Neural crest cell (in vitro differentiated cells): ENCODE measurements at places on chromosomes 16 and 17.
A peak's percentile ranks its signal among the peaks of the same experiment; 100 is the strongest.

GRCh38 chr16:31177136-31177535 lies 2.8 kb upstream of the FUS start:
- DNase-seq: no peak

DNA sequence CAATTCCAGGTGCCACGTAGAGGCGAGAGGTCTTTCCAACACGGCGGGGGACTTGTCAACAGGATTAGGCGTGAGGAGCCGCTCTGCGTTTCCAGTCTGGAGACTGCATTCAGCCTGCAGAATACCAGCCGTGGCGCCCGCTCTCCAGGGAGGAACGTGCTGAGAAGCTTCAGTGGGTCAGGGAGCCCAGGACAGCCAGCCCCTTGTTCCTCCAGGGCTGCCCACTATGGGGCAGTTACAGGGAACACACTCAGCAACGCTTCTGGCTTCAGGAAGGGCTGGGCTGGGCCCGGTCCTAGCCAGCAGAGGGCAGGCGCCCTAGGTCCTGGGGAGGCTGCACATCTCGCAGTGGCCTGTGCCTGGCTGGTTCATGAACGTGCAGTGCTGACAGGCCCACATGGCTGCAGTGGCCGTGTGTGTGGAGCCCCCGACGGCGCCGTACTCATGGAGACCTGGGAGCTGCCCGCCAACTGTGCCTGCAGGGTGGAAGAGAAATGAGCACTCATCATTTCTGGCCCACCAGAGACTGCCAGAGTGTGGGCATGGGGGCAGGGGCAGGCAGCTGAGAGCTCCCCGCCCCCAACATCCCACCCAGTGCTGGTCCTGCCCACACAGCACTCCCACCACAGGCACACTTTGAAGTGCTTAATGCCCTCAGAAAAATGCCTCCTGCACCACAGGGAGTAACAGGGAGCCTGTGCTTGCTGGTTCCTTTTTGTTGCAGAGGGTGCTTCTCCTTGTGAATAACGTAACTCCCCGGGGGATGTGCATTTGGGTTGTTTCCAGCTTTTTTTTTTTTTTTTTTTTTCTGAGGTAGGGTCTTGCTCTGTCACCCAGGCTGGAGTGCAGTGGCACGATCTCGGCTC lies 7.0 kb upstream of the FAAP100 start:
- no peak for DNase-seq

- no peak for DNase-seq
Measured at GRCh38 chr17:80765241-80765961, 220.8 kb downstream of the RPTOR start.

- no peak for DNase-seq
Measured at GRCh38 chr17:34237458-34237857, 17.6 kb upstream of the CCL2 start.

- DNase-seq: no peak
Measured at GRCh38 chr17:250487-251300, 69.2 kb upstream of the DOC2B start.

- DNase-seq: no peak
Measured at GRCh38 chr16:17392857-17393692, 77.7 kb downstream of the XYLT1 start.

DNA sequence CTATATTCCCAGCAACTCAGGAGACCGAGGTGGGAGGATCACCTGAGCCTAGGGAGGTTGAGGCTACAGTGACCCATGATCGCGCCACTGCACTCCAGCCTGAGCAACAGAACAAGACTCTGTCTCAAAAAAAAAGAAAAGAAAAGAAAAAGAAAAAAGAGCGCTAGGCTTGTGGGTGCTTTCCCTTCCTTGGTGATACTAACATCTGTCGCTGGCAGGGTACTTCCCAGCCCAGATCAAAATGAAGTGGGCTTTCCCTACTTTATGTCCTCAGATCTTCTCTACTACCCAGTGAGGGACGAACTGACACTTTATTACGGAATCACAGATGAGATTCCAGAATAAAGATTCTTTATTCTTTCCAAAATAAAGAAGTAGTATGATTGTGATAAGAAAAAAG lies 103.8 kb upstream of the NOL11 start:
- no peak for DNase-seq

DNA sequence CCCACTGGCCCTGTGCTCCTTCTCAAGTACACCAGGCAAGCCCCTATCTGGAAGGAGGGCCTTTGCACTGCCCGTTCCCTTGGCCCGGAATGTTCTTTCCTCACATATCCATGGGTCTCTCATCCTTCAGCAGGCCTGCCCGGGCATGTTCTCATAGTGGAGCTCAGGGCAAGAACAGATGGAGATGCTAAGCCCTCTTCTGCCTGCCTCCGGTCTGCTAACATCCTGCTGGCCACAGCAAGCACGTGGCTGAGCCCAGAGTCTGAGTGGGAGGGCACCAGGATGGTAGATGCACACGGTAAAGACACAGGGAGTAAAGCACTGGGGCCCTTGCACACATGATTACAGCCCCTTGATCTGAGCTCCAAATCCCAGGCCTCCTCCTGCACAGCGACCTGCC lies 19.8 kb upstream of the ANKRD40CL start:
- DNase-seq: no peak

DNA sequence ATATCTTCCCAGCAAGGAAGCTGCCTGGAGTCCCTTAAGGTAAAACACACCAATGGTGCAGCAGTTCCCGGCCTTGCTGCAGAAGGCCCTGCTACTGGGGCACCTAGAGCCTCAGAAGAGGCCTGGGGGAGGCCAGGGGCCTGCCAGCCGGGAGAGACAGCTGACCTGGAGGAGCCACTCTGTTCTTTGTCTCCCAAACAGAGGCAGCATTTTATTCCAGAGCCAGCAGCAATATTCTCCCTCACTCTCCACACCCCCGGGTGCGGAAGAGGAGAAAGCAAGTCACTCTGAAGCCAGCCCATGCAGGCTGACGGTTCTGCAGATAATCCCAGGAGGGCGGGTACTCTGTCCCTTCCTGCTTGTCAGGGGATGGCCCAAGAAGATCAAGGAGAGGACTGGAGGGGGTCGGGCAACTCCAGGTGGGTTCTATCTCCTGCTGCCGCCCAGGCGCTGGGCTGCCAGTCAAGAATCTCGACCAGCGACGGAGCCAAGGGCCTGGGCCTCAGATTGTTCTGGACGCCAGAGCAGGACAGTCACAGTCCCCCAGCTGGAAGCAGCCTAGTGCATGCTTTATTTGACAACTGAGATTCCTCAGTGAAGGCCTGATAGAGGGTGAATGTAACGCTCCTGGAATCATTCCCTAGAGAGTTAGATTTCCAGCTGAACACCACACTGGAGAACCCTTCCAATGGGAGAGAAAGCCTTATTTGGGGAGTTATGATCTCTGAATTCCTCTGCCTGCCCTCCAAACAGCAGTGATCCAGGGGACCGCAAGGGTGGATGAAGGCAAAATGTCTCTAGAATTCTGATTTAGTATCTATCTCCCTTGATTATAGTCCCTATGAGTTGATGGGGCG lies 1.1 kb upstream of the KIFC3 start:
- DNase-seq: peak; percentile 34

GRCh38 chr16:87172632-87173031 lies 144.6 kb downstream of the C16orf95 start:
- no peak for DNase-seq

- DNase-seq: no peak
Measured at GRCh38 chr16:10741844-10742243, 1.8 kb upstream of the NUBP1 start.

DNA sequence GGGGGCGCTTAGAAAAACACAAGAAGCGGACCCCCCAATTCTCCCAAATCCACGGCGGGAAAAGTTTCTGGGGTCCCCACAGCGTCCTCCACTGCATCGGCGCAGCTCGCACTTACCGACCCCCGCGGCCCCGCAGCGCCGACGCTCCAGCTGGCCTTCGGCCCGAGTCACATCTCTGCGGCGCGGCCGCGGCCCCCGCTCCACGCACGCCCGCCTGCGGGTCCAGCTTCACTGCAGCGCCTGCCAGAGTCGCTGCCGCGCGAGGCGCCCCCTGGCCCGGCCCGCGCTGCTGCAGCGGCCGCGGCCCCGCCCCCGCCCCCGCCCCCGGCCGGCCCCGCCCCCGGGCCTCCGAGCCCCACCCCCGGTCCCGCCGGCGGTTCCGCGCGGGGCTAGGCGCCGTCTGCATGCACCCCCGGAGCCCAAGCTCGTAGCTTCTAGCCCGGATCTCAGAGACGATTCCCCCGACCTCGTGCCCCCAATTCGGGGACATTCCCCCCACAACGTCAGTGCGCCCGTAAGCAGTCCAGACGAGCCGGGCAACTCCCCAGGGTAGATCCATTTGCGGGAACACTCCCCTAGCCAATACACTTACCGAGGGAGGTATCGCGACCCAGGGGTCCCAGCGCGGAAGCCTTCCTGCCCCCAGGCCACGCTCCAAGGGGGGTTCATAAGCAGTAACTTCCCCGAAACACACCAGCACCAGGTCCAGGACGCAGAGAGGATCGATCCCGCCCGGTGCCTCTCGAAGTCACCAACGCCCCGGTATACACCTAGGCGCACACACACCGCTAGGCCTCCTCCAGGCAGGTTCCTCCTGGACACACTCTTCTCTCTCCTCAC lies at the start of gene GPRC5B:
GPRC5B (minus strand) TSS at position 238 of the 840 bp plus-strand sequence. CDS start 12,003 bp downstream, outside the sequence.
- DNase-seq: peak; percentile 33

DNA sequence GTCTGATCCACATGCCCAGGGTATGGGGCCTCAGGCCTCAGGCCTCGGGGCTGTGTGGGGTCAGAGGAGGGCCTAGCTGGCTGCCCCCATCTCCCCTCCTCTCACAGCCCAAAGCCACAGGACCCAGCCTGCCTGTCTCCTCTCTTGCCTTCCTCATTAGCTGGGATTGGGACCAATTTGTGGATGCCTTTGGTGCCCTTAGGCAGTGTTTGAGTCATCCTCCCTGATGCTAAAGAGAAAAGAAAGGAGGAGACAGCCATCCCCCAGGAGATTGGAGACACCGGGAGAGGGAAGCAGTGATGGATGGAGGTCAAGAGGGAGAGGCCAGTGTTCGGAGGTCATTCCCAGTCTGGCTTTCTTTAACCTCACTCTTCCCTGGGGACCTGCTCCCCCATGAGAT lies 23.3 kb upstream of the NOG start:
- DNase-seq: no peak

GRCh38 chr17:47966079-47966519 lies 4.8 kb upstream of the CDK5RAP3 start:
- DNase-seq: no peak

- DNase-seq: no peak
Measured at GRCh38 chr16:88379694-88380040, 3.1 kb upstream of the ZNF469 start.

GRCh38 chr17:19457046-19457445 lies 46.0 kb downstream of the RNF112 start:
- DNase-seq: no peak

- DNase-seq: no peak
Measured at GRCh38 chr17:8038954-8039610, at the start of gene ALOX15B. TSS of gene ALOX15B (plus strand) at chr17:8039059. CDS start at chr17:8039156, 97 bp downstream.

DNA sequence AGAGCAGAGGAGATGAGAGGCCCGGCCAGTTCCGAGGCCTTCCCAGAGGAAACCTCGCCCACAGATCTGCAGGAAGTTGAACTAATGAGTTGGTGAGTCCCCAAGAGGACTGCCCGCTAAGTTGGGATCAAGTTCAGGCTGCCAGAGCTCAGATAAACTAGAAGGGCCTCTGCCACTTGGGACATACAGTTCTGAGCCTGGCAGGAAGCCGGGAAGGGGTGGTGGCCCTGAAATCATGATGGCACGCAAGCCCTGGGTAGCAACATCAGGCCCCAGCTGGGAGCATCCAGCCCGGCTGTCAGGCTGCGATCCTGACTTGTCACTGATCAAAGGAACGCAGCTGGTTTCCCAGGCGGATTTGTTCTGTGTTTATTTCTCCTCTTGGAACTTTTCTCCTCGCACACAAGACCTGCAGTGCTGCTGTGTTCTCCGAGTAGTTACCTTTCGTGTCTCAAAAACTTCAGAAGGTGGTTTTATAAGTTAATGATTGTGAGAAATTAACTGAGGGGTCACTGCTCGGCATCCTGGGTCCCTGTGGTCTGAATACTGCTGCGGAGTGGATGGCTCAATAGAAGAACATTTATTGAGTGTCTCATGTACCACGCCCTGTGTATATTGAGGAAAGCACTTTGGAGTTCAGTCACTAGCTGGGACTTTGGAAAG lies 8.0 kb upstream of the WFDC1 start:
- no peak for DNase-seq

DNA sequence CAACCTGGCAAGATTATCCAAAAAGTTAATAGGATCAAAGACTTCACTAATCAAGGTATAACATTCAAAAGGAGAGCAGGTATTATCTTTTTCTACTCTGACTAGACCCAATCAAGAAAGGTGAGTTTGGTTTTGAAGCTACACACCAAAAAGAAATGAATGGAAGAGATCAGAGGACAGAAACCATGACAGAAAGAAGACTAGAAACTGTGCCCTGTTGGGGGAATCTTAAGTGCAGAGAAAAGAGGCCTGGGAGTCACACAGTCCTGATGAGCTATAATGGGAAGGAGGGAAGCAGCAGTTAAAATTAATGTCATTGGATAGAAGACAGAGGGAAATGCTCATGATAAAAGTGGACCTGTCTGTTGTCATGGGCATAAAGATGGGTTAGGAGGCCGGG lies 17.3 kb downstream of the ZZEF1 start:
- DNase-seq: no peak

- no peak for DNase-seq
Measured at GRCh38 chr16:83971165-83972130, 3.4 kb downstream of the NECAB2 start.

DNA sequence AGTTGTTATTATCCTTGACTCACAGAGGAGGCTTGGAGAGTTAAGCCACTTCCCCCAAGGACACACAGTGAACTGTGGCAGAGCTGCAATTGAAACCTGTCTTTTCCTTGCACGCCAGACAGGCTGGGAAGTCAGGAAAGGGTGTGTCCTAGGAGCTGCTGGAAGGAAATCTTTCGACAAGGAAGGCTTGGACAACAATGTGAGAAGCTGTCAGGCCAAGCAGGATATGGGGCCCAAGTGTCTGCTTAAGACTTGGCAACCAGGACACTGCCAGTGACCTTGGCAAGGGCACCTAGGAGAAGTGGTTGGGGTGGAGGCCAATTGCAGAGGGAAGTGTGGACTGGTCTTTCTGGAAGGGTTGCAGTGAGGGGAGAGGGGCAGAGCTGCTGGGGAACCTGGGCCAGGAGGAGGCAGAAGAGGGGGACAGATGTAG lies 2.1 kb upstream of the CAMKK1 start:
- no peak for DNase-seq

GRCh38 chr16:69906838-69907401 lies 44.2 kb upstream of the CLEC18A start:
- DNase-seq: no peak

DNA sequence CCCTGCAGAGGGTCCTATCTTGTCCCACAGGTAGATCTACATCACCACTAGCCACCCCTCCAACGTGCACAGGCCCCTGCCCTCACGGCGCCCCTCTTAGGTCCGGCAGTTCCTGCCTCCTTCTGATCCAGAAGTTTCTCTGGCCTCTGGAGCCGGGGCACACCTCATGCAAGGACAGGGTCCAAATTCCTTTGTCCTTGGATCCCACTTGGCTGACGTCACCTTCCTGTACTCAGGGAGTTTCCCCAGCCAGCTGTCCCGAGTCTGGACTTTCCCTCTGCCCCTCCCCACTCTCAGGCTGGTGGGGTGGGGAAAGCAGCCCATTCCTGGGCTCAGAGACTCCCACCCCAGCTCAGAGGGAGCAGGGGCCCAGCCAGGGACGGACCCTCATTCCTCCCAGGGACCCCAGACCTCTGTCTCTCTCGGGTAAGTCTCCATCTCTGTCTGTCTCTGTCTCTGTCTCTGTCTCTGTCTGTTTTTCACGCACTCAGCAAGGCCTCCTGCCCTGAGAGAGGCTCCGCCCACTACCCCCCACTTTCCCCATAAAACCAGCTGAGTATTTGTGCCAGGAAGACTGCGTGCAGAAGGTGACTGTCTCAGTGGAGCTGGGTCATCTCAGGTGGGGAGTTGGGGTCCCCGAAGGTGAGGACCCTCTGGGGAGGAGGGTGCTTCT lies at the start of gene IL32:
IL32 (plus strand) TSS at position 572 of the 673 bp plus-strand sequence. CDS start 172 bp downstream, outside the sequence.
- DNase-seq: no peak

- DNase-seq: no peak
Measured at GRCh38 chr17:16080366-16080765, 80.7 kb downstream of the TTC19 start.
